ENCODE measurements at places on chromosomes 12 and 14.

DNA sequence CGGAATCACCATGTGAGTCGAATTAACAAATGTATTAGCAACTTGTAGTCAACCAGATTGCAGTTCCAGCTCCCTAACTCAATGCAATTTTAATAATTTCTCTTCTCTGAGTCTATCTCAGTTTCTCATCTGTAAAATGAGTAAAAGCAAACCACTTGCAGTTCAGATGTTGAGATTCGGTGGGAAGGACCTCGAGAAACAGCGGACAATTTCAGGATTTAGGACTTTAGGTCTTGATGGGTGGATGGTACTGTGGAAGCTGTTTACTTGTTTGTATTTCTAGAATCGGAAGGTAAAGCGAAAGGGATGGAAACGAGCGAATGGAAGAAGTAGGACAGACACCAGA is 510 bp upstream of the TTC8 start:
- DNase-seq, result no peak

- DNase-seq, result no peak
These were observed 88.9 kb downstream of the RIMBP2 start for GRCh38 chr12:130627175-130627574.

GRCh38 chr12:104387190-104387589 is 69.6 kb upstream of the CHST11 start:
- no peak for DNase-seq

DNA sequence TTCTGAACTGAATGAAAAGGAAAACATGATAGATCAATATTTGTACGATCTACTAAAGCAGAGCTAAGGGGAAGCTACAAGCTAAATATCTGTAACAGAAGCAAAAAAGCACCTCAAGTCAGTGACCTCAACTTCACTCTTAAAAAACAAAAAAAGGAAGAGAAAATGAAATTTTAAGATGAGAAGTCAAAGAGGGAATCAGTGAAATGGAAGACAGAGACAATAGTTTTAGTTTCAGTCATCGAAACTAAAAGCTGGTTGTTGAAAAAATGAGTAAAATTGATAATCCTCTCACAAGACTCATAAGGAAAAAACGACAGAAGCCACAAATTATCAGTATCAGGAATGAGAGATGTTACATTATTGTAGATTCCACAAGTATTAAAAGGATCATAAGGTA is 11.9 kb upstream of the SLC2A13 start:
- no peak for DNase-seq

- DNase-seq, result no peak
These were observed 69.7 kb downstream of the SEC23A start for GRCh38 chr14:39033371-39033770.

- DNase-seq, result no peak
These were observed 85.7 kb downstream of the KIF26A start for GRCh38 chr14:104224131-104224505.

Data from stimulated activated CD4-positive, alpha-beta T cell treated with anti-CD3 and anti-CD28 coated beads, Interleukin-4, amount 100 ng/mL, for 48 hours (primary cell).